ENCODE measurements at places on chromosomes 12 and 14.

DNA sequence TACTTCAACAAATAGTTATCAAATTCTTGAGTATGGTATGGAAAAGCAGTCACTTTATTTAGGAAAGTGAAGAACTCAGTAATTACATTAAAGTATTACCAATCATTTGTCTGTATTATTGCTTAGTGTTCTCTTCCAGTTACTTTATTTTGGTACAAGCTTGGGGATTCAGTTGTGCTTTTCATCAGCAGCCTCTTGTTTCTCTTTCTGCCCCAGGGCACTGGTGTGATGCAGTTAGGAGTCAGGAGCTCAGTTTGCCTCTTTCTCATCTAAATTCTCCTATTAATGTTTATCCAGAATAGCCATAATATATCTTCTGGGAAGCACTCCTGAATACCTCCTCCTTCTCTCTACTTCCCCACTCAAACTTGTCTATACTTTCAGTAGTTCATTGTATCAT, 25.7 kb downstream of the PMCH start:
- no peak for DNase-seq

DNA sequence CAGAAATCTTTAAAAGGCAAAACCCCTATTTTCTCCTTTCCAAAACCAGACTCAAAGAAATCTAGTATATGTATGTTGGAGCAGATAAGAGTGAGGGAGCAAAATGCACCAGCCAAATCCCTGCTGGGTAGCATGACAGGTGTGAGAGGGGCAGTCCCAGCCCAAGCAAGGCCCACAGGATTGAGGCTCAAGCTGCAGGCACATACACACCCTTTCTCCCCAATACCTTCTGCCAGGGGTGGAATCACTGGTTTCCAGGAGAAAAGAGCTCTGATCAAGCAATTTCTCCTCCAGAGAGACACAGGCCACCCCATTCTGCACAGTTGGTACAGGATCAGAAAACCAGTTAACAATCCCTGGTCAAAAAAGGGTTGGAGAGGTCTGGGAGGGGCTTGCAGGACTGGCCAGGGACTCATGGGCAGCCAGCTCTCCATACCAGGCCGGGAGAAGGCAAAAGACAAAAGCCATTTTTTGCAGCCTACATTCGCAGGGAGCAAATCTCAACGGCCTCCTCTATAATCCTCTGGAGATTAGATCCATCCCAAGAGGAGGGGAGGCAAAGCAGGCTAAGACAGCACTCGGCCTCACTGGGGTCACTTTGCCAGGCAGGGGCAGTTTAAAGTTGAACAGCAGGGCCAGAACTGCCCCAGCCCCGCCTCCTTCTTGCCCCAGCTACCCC, 2.1 kb downstream of the KMT2D start:
- no peak for DNase-seq

DNA sequence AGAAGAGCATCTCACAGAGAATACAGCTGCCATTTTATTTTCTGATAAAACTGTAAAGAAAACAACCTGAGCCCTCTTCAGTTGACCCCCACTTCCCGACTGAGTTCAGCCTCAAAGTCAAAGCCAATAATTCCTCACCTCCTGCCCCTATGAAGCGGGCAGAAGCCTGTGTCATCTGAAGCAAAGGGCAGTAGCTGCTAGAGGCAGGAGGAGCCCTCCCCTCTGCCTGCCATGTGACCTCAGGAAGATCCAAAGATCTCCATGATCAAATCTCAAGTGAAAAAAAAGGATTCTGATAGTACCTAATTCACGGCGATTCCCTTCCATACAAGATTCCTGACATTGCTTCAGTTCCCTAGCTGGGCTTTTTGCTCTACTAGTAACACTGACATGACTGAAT, 223.1 kb upstream of the CAND1 start:
- DNase-seq = no peak

DNA sequence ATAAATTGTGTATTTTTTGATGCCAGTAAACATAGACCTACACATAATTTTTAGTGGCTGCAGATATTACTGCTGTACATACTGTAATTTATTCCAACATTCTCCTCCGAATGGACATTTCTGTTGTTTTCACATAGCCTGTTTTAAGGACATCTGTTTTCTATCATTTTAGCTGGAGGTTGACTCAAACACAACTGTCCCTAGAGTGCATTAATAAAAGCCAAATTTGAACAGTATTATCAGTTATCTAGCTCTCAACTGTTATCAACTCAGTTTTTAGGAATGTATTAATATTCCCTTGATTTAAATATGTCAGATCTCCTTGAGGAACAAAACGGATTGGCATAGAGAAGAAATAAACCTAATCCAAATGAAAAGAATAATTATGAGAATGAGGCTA, 17.2 kb upstream of the PIWIL1 start:
- DNase-seq = no peak
